Kidney glomerular epithelial cell (primary cell): ENCODE measurements at places on chromosomes 13 and 19.

GRCh38 chr19:51330366-51330765 is 11.6 kb downstream of the VSIG10L start:
- DNase-seq = no peak

- no peak for DNase-seq
Measured at GRCh38 chr19:39032063-39032918, at the start of gene FBXO27. Gene FBXO27 (minus strand): TSS chr19:39032549. CDS start chr19:39032227, 322 bp downstream.

GRCh38 chr19:51712461-51713081 is 11.2 kb downstream of the HAS1 start:
- peak; percentile 26 for DNase-seq

DNA sequence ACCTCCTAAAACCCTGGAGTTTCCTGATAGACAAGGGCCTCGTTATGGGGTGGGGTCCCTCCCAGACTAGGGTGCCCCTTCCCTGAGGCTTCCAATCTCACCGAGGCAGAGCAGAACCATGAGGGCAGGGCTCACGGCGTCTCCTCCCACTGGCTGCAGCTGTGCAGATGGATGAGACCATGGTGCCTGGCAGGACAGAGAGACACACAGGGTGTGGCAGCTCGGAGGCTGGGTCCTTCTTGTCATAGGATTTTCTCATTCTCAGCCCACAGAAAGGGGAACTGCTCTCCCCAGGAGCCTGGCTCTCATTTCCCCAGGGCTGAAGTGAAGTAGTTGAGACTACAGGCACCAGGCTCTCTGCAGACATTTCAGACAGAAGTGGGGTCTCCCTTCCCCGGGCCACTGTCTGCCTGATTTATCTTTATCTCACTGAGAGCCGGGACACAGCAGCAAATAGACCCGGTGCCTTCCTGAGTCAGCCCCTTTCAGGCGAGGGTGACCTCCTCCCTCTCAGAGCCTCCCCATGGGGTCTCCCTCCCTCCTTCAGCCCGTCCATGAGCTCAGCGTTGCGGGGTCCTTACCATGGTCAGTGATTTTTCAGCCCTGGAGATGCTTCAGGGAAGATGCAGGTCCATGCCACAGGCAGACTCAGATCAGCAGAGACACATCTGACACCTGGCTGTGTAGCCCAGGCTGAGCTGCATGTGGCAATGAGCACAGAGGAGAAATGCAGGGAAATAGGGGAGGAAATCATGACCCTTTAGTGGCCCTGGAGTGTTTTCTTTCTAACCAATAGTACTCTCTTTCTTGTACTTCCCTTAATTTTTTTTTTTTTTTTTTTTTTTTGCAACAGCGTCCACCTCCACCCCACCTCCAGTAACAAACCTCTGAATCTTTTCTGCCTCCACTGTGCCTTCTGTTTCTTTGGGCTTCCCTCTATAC is at the start of gene LILRA5:
TSS of gene LILRA5 (minus strand) at position 731 of the 942 bp plus-strand sequence. CDS start at position 584, 147 bp downstream.
- no peak for DNase-seq

DNA sequence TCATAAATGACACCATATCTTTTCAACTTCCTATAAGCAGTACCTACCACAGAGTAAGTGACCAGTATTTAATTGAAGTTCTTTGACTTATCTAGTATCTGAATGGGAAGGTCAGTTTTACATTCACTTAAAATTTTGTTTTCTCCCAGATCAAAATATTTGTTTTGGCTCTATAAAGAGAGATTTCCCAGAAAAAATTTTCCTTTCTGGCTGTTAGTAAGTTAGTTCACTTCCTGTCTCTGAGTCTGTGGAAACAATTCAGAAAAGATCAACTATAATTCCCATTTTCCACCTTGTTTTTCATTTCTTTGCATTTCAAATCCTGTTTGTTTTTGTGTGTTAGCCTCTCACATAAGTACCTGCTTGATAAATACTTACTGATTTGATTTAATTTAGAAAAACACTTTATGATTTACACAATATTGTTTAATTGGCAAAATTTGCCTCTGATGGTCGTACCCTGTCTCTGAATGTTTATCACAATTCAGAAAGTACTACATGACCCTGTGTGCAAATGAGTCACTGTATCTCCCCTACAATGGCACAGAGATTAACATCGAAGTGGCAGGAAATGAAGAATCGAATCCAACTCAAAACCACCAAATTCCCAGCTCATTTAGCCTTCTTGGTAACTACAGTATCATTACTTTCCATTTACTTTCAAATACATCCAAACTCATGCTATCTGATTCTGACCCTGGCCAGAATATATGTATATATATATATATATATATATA is 15.4 kb upstream of the MED4 start:
- DNase-seq = no peak

- DNase-seq = no peak
Measured at GRCh38 chr19:4641132-4641531, 1.8 kb downstream of the TNFAIP8L1 start.
